ENCODE measurements at places on chromosomes 5 and 9. TPM values are rescaled to one million over a fixed set of nuclear protein-coding genes. Genes with fewer than 3 reads are reported as not detected.

Gene DPM2
- total RNA-seq = 6.2 TPM

Gene GPX8
- total RNA-seq = 35.9 TPM

Gene SPATA31A3
- not detected for total RNA-seq

Gene ABCA1
- 16.8 TPM for total RNA-seq

Gene NTNG2
- under 0.01 TPM for total RNA-seq

Gene CAMK4
- 0.32 TPM for total RNA-seq

Gene ZNG1E
- 47.8 TPM for total RNA-seq

Gene GABRB2
- total RNA-seq = not detected

Gene IFNK
- total RNA-seq = not detected

Gene GMCL2
- not detected for total RNA-seq

Gene DEPDC1B
- total RNA-seq = 10.5 TPM

Gene LRRC70
- total RNA-seq = 24.0 TPM

Gene C9orf50
- under 0.01 TPM for total RNA-seq

Gene PCDHA1
- 0.13 TPM for total RNA-seq

Gene ZNF454
- 0.69 TPM for total RNA-seq

Gene ALDOB
- total RNA-seq = 0.06 TPM

Gene QRFP
- not detected for total RNA-seq

Gene CDC23
- 35.9 TPM for total RNA-seq

Gene SLC46A2
- not detected for total RNA-seq

Gene ANKRD34B
- not detected for total RNA-seq

Gene ADGRV1
- under 0.01 TPM for total RNA-seq

Gene SEMA6A
- total RNA-seq = 6.6 TPM

Gene ARID3C
- total RNA-seq = not detected

Gene CARD9
- 0.16 TPM for total RNA-seq

Gene COL23A1
- total RNA-seq = under 0.01 TPM

Gene GDA
- not detected for total RNA-seq

Gene PRLR
- not detected for total RNA-seq

Gene PCDHB14
- 1.8 TPM for total RNA-seq

Gene CA9
- total RNA-seq = not detected

Gene SLC36A2
- total RNA-seq = not detected

Gene IFNA6
- not detected for total RNA-seq

Gene DRD1
- not detected for total RNA-seq

Gene LCN9
- not detected for total RNA-seq

Gene CCL27
- total RNA-seq = 0.16 TPM

Gene PANK3
- total RNA-seq = 68.0 TPM

Gene PHF24
- not detected for total RNA-seq

Gene GABRG2
- not detected for total RNA-seq

Gene IRX2
- not detected for total RNA-seq

Gene DOCK2
- total RNA-seq = 0.16 TPM

Gene FOXD4
- 0.25 TPM for total RNA-seq

Gene ATP6V0E1
- 483 TPM for total RNA-seq

Gene TDRD7
- total RNA-seq = 21.5 TPM

Gene PAX5
- total RNA-seq = not detected

Gene ARHGEF39
- 0.65 TPM for total RNA-seq

Gene GABRA1
- total RNA-seq = not detected
